CD4-positive, alpha-beta T cell treated with Interleukin-21 for 1 hour (primary cell): ENCODE measurements at places on chromosomes 4 and X.

GRCh38 chr4:109410776-109411175, 22.8 kb upstream of the SEC24B start:
- DNase-seq, result no peak

GRCh38 chr4:24053934-24054333, 164.1 kb upstream of the PPARGC1A start:
- no peak for DNase-seq

DNA sequence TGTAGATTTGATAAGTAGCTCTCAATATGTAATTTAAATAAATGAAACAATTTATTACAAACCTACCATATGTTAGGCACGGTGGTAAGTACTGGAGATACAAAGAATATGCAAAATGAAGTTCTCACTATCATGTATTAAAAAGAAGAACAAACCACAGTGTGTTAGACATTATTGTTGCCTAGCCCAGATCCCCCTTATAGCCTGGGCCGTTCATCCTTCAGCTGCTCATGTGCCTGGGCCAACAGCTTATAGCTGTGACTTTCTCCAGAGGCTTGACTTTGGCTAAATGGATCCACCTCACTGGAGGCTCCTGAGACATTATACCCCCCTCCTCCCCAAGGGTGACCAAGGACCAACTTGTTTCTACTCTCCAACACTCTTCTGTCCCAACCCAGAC, 29.8 kb upstream of the CCNG2 start:
- no peak for DNase-seq

DNA sequence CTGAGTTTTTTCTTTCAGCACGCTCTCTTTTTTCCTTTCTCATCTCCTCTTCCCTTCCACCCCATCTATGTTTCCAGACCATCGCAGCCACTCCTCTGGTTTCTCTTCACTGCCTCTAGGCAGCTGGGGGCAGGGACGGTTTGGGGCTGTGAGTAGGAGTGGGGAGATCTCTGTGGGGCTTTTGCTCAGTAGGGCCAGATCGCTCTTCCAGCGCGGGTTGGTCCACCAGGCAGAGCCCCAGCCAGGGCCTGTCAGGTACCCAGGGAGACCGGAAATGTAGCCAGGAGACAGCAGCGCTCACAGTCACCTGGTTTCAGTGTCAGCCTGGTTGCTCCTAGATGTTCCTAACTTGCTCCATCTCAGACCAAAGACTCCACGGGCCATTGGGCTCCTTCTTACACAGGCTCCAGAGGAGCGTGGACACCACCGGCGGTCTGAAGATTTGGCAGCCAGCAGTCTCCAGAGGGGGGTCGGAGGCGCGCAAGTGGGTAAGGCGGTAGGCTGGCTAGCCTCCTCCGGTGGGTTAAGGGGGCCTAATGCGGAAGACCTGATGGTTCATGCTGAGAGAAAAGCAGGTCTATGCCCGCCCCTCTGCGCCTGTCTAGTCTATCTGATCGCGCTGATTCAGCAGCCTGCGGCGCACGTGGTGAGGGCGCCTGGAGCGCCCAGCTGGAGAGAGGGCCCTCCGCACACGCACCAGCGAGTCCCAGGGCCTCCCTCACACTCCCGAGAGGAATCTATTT, 1.8 kb downstream of the FGF5 start:
- DNase-seq, result no peak

DNA sequence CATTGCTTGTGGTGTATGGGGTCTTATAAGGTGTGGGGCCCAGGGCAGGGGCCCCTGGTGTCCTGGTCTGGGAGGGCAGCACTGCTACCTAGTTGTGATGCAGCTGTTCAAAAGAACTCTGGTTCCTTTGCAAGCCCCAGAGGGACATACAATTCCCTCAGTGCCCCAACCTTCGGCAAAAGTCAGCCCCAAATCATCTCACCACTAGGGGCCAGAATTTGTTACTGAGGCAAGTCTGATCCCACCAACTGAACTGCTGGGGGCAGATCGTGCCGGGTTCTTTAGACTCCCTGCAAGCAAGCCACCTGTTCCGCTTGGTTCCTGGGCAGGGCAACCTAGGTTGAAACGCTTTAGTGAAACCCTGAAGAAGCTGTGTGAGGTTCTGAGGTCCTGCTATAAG, 180.1 kb upstream of the S100G start:
- DNase-seq, result no peak

DNA sequence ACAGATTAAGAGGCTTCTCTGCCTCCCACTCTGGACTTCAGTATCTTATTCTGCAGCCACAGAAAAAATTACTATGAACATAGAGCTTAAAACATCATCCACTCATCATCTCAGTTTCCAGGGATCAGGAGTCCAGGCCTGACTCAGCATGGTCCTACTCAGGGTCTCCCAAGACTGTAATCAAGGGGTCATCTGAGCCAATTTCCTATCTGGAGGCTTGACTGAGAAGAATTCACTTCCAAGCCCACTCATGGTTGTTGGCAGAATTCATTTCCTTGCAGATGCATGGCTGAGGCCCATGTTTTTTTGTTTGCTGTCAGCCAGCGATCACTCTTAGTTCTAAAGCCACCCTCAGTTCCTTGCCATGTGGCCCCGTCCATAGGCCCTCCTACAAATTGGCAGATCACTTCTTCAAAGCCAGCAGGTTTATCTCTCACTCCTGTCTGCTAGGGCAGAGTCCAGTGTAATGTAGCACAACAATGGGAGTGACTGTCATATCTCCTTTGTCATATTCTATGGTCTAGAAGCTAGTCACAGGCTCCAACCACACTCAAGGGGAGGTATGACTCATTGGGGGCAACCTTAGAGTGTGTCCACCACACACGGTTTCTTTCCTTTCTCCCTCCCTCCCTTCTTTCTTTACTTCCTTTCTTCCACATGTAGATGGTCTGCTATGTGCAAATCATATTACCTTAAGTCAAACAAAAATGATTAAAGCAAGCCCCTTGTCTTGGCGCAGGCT, 251.6 kb downstream of the QDPR start:
- no peak for DNase-seq

DNA sequence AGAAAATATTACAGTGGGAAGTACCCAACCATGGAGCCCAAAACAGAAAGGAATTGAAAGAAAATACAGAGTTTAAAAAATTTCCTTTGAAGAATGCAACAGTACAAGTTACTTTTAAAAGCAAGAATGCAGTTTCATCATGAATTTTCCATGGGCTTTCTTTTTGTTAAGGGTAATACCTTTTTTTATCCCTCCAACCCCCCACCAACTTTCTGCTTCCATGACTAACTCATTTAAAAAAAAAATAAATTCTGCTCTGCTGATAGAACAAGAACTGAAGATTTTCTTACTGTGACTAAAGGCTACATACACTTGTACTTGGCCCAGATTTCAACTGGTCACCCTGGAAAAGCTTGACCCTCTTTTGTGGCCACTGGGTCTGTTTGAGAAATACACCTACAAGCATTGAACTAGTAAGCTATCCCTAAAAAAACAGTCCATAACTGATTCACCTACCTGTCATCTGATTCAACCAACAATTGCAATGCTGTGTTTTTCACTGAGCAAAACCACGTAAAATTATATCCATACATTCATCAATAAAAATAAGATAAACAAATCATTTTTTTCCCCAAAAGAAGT, 214.2 kb downstream of the NSUN7 start:
- DNase-seq, result no peak

GRCh38 chrX:102723456-102723855, 2.9 kb downstream of the GPRASP3 start:
- DNase-seq, result no peak

DNA sequence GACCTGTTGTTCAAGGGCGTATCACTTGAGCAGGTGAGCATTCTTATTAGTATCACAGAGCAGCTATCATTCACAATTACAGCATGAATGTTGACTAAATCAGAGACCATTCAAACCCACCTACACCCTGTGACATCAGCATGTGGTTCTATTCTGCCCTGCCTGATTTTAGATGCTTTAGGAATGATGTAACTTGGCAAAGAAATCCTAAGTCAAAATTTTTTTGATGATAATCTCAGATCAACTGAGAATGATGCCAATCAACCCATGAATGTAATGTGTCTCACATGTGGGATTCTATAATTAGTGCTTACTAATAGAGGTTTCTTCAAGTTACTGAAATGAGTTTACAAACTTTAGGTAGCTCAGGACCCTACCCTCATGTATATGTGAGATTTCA, 13.4 kb upstream of the CHIC2 start:
- no peak for DNase-seq

- DNase-seq, result peak; percentile 35
These were observed 2.4 kb downstream of the NKX3-2 start for GRCh38 chr4:13541720-13542576.

GRCh38 chr4:113502476-113502875, 259.1 kb downstream of the CAMK2D start:
- DNase-seq, result no peak

DNA sequence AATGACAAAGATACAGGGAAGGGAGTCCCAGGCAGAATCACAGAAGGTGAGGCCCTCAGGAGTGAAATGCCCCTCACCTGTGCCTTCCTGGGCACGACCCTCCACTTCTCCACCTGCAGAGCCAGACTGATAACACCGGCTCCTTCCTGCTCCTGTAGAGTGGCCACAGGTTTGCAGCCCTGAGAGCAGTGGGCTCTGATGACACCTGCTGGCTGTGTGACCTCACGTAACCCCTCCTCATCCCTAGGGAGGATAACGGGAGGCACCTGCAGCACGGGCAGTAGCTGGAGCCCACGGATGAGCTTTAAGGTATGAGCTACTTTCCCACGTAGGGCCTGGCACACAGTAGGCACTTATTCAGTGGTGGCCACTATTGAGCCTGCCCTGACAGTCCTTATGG, 25.5 kb upstream of the MAN2B2 start:
- DNase-seq, result no peak

DNA sequence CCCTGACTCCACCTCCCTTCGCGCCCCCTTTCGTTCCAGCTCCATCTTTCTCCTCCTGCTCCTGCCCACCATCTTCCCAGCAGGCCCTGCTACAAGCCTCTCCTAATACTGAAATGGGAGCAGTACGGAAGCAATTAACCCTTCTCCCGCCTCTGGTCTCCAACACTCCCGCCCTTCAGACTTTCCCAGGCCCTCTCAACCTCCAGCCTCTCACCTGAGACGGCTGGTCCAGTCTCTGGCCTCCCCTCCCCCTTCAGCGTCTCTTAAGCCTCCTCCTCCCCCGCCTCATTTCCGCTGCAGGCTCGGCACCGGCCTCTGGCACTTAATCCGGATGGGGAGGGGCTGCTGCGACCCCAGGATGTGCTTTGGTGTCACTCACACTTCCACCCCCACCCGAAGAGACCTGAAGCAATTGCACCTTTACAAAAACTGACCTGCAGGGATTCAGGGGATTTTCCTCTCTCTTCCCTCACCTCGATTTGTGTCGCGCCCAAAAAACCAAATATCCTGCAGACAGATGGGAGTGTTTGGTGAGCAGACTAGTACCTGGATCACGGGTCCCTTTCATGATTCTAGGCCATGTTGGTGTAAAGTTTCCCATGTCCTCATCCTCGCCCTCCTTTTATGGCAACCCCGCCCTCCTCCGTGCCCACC, 657 bp downstream of the TCEAL8 start:
- peak; percentile 43 for DNase-seq

DNA sequence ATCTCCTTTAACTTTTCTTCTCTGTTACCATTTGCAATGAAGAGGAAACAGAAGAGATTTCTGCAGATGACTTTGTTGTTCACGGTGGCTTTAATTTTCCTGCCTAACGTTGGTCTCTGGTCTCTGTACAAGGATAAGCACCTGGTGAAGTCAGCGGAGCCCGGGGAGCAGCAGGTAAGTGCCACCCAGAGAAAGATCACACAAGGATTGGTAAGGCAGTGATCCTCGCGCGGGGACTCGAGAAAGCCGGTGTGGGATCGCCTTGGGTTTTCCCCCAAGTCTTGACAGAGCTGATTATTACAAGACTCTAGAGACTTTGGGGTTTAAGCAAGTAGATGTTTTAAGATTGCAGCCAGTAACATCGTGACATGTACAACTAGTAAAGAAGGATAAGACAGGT, 1.3 kb downstream of the GALNTL6 start:
- no peak for DNase-seq

DNA sequence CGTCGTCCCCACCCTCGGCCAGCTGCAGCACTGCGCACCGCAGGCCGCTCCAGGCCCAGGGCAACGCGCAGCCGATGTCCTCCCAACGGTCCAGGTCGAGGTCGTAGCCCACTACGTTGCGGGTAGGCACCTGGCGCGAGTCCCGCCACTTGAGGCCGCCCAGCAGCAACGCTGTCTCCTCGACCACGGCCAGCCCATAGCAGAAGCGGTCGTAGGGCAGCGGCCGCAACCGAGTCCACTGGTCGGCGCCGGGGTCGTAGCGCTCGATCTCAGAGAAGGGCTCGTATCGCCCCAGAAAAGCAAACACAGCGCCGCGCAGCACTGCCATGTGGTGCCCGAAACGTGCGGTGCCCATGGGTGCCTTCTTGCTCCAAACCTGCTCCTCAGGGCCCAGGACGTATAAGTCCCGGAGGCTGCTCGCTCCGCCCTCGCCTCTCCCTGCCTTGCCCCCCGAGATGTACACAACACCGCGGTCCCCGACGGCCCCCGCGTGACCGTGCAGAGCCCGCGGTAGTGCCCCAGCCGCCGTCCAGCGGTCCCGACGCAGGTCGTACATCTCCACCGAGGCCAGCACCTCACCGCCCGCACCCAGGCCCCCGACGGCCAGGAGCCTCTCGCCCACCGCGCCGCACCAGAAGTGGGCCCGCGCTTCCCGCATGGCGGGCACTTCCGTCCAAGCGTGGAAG, 2.1 kb downstream of the KLHL34 start:
- no peak for DNase-seq

- DNase-seq, result no peak
These were observed 198.3 kb upstream of the FAT4 start for GRCh38 chr4:125116431-125116830.

- DNase-seq, result no peak
These were observed 17.1 kb downstream of the PRIMPOL start for GRCh38 chr4:184666670-184667069.

DNA sequence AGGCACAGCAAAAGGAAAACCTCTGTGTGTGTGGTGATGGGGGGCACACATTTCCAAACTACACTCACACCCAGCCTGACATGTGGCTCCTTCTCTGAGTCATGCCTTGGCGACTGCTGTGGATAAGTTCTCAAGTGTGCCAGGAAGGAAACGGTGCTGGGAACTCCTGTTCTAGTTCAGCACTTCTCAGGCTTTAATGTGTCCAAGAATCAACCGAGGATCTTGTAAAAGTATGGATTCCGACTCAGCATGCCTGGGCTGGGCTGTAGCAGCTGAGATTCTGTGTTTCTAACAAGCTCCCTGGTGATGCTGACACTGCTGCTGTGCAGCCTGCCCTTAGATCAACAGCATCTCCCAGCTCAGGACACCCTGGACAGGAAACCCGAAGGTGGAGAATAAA, 20.2 kb downstream of the CLNK start:
- no peak for DNase-seq

GRCh38 chr4:57090079-57090478, 20.1 kb downstream of the IGFBP7 start:
- DNase-seq, result no peak

DNA sequence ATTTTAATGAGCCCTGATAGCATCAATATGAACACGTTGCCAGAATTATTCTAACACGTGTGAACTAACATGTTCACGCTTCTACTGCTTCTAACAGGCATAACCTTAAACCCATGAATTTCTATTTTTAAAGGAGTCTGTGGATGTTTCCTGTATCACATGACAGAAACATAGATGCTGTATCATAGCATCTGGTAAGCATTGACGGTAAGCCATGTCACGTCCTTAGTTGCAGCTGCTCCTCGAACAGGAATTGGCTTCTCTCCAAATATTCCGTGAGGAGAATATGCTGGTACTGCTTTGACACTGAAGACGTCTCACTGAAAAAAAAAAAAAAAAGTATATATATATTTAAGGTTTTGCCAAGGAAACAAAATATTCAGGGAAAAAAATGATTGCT, 105.1 kb upstream of the MXRA5 start:
- DNase-seq, result no peak
